ENCODE measurements at places on chromosomes 4 and X.
A peak's percentile ranks its signal among the peaks of the same experiment; 100 is the strongest.

DNA sequence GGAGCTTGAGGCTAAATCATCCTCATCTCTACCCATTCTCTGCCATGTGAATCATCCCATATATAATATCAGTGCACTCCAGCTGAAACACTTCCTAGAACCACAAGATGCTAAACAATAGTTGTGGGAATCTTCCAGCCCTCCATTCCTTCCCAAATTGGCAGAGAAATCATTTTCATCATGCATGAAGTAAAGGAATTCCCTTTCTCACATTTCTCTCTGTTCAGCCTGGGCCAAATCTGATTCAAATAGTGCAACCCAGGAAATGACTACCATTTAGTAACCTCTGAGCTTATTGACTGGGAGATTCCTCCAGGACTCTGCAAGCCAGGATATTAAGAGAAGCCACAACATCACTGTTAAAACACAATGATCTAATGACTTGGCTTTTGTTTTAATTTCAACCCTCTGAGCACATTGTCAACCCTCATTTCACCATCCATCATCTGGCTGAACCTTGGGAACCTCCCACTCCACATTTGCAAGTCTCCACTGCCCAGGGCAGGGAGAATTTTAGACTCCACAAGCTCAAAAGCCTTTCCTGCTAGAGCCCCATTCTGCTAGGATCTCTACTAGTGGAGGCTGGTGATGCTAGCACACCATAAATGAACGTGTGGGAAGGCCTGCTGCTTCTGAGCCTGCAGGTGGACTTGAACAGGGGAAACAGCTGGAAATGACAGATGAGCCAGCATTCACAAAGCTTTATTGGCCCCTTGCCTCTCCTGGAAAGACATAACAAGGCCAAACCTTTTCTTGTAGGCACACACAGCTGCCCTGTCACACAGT is 133.9 kb downstream of the TET2 start:
- no peak for DNase-seq

GRCh38 chrX:155216940-155217440 is 730 bp downstream of the VBP1 start:
- DNase-seq = no peak

GRCh38 chrX:129637217-129638109 is 17.3 kb downstream of the APLN start:
- peak; percentile 72 for DNase-seq

- no peak for DNase-seq
These were observed 47.1 kb downstream of the MTHFD2L start for GRCh38 chr4:74205046-74205445.

DNA sequence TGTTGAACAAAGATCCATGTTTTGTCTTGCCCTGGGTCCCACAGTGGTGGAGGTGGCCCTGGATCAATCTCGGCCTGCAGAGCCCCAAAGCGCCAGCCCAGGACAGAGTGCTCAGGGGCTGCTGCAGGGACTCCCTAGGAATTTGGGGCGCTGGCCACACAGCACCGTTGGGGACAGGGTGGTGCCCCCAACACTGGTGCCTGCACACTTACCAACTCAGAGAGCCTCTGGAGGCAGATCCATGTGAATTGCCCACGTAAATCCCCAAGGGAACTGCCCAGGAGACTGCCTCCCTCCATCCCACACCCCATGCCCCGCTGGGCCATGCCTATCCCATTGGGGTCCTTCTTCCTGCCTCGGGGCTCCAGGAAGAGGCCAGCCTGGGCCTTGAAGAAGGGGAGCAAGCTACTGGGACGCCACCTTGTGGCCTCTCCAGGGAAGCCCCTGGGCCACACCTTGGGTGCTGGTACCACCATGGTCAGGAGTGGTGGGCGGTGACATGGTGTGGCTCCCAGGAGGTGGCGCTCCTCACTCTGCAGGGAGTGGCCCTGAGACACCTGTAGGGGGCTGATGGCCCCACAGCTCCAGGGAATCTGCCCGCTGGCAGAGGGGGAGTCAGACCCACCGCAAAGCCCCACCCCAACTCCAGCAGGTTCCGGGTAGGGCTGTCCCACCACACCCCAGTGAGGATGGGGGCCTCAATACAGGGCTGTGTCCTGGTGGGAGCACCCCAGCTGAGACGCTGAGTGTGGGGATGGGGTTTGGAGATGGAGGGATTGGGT is 22.8 kb downstream of the CFAP99 start:
- peak; percentile 77 for DNase-seq

DNA sequence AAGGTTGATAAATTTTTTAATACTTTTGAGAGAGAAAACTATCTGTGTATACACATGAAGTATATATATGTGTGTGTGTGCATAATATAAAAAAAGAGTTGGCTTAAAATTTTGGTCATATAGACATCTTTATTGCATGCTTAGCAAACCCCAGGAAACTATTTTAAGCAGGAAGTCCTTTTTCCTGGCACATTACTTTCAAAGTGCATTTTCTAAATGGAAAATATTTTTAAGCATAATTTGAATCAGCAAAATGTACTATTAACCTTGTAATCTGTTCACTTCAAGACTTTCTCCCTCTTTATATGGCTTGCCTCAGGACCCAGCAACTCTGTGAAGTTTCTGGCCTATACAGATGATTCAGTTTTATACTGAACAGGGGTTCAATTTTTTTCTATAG is 106.3 kb downstream of the CDS1 start:
- DNase-seq = no peak

DNA sequence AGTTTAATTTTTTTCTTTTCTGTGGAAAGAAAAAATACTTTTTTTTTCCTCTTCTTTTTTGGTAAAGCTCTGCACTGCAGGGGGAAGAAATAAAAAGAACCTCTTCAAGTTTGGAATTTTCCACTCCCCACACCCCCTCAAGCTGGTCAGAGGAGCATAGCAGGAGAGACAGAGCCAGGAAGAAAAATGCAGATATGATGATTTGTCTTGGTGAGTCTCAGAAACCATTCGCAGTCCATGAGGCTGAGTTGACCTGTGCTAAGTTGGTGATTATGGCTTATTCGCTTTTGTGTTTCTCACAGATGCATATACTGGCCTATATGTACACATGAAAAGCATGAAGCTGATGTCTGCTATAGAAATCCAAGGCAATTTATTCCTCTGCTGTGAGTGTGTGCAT is 205.9 kb downstream of the LDB2 start:
- DNase-seq = no peak

DNA sequence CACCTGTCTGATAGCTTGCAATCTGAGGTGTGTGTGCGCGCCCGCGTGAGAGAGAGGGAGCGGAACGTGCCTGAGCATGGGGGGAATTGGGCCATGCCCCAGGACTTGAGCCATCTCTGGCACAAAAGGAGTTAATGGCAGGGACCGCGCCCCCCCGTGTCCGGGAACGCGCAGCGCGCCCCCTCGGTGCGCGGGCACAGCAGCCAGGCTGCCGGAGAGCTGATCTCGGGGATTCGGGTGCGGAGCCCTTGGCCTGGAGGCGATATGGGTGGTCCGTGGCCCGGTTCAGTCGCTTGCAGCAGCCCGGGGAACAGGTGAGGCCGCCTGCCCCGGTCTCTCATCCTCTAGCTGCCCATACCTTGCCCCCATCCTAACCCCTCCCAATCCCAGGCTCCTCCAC is at the start of gene NLGN3:
Gene NLGN3 (plus strand): TSS at position 191 of the 400 bp plus-strand sequence. CDS start 2,909 bp downstream, outside the sequence.
- DNase-seq = no peak

GRCh38 chr4:75494563-75494962 is 19.6 kb downstream of the RCHY1 start:
- DNase-seq = no peak

DNA sequence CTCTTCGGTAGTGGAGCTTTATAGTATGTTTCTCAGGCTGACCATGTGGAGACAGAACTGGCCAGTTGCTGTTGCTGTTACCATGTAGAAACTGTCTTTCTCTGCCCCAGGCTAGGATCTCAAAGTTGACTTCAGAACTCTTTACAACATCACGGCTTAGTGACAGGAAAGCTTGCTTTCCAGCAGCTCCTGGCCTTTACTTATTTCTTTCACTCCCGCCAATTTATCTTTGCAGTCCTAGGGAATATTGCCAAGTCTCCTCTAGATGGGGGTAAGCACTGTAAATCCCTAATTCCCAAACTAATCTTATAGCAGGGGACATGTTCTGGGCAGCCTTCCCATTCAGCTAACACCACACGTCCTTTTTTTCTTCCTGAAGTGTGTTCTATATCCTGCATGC is 631.6 kb downstream of the SPRY1 start:
- DNase-seq = no peak
